ENCODE measurements at places on chromosomes 1 and 21.

- no peak for DNase-seq
These were observed 7.9 kb downstream of the CSTB start for GRCh38 chr21:43767984-43768867.

DNA sequence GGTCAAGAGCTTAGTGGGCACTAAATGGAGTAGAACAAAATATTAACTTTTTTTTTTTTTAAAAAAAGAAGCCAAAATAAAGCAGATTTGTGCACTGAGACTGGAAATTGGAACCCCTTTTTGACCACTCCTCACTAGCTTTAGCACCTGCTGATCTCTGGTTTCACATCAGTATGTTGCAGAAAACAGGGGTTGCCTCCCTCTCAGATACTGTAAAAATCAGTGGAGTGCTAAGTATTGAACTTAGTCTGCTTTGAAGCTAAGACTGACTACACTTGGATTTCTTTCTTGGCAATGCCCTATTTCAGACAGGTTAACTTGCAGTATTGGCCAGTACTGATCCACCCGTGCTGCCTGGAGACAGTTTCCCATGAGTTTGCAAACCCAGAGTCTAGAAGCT lies 2.7 kb upstream of the KIAA0040 start:
- DNase-seq, result no peak

GRCh38 chr1:59333626-59334277 lies 36.9 kb downstream of the FGGY start:
- peak; percentile 61 for DNase-seq

GRCh38 chr1:239587066-239587465 lies 200.7 kb downstream of the CHRM3 start:
- peak; percentile 28 for DNase-seq

- DNase-seq, result no peak
These were observed 86.8 kb downstream of the DYRK1A start for GRCh38 chr21:37453350-37453749.

GRCh38 chr1:41025979-41026819 lies 4.7 kb upstream of the SLFNL1 start:
- no peak for DNase-seq

GRCh38 chr1:167227934-167228378 lies 7.3 kb downstream of the POU2F1 start:
- no peak for DNase-seq

- no peak for DNase-seq
These were observed 250.6 kb downstream of the FMN2 start for GRCh38 chr1:240342251-240342625.

DNA sequence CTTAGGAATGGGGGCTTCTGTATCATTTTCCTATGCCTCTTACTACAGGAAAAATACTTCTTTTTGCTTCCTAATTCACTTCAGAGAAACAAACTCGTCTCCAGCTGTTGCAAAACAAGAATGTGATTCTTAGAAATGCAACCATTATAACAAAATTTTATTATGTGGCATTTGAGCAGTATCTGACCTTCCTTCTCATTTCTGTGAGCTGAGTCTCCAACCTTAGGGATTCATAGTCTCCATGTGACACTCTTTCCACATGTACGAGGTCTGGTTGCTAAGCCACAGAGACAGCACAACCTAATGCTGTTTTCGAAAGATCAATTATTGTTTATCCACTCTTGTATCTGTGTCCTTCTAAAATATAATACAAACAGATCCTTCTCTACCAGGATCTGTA lies 75.3 kb upstream of the RGS4 start:
- no peak for DNase-seq

DNA sequence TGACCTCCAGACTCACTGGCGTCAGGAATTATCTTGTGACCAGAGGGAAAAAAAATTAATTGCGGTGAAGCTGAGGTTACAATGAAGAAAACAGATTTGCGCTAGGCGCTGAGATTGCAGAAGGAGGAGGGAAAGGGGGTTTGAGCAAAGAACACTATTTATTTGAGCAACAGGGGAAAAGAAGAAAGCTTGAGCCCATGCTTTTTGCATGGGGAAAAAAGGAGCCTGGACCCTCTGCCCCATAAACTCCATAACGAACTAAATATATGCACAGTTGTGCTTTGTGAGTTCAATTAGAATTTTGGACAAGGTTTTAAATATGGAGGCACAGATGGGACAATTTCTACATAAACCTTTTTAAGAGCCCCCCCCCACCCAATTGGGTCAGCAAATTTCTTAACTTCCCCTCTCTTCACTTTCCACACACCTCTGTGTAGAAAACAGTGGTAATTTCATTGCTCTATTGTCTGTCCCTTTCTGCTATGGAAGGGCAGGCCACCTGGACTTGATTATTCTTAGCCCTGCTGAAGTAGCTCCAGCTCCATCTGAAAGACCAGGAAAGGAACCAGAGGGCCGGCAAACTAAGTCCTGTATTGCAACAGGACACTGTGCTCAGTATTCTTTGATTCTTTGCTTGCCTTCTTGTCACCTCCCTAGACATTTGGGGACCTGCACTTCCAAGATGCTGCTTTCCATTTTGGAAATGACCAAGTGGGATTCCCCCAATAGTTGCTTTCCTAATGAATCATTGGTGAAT lies 862 bp upstream of the ID3 start:
- no peak for DNase-seq

DNA sequence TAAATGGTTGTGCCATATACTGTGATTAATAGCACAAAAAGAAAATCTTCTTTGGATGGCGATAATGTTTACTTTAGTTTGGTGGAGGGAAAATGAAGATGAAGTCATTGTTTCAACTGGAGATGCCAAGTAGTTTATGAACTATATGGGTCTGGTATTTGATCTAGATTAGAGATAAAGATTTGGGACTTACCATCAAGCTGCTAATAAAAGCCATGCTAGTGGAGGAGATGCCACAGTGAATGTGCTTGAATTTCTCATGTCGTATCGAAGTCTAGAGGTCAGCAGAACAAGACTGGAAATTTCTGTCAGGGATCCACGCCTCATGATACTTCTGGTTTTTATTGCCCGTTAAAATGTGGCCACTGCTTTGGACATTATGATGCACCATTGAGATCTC lies 742.0 kb downstream of the NCAM2 start:
- no peak for DNase-seq

DNA sequence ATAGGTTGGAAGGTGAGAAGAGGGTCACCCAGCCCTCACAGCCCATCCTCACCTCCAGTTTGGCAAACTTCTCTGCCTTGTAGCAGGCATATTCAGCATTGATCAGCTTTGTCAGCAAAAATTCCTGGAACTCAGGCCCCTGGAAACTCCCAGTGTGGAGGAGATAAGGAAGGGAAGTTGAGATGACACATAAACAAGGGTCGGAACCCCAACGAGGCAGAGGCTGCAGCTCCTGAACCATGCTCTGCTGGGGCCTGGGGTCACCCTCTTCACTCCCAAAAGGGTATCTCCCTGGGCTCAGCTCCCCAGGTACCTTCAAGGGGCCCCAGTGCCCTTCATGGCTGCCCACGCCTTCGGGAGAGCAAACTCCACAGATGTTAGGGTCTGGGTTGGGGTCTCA lies 60.4 kb downstream of the RAP1GAP start:
- DNase-seq, result no peak

GRCh38 chr1:57124170-57124569 lies 158.4 kb upstream of the C8B start:
- no peak for DNase-seq

GRCh38 chr1:28591708-28592320 lies at the start of gene RAB42:
Gene RAB42, plus strand, starts transcription at chr1:28592265. Its CDS starts 247 bp downstream, at chr1:28592512.
- no peak for DNase-seq

GRCh38 chr1:113931451-113931851 lies 2.3 kb downstream of the HIPK1 start:
- DNase-seq, result peak; percentile 70

- no peak for DNase-seq
These were observed 60.2 kb downstream of the FASLG start for GRCh38 chr1:172719066-172719627.

GRCh38 chr1:201551877-201552731 lies 13.2 kb downstream of the NAV1 start:
- DNase-seq, result no peak

- no peak for DNase-seq
These were observed 49.4 kb downstream of the C1orf198 start for GRCh38 chr1:230818901-230819300.

DNA sequence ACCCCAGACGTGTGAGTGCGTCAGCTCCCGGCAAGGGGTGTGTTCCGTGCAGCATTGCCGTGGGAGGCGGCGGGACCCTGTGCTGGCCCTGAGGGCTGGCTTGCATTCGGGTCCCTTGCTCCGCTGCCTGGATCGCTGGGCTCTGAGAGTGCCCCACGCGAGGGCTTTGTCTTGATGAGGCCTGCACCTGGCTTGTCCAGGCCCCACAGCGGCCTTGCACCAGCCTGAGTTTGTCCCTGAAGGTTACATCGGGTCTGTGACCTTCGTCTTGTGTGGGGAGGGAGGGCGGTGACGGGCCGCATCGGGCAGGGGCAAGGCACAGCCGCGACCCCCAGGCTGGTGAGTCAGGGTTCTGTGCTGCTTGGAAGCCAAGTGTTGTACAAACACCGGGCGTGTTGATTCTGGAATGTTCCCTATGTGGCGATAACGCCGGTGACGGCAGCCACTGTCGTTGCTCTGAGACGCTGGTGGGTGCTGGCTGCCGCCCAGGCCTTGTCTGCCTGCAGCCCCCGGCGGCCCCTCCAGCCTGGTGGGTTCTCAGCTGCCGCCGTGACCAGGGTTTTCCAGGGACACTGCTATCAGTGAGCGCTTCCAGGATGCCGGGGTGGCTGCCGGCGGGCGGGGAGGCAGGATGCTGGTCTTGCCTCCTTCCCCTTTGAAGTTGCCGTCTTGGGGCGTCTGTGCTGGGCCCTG lies 42.9 kb downstream of the SLX9 start:
- DNase-seq, result no peak

- DNase-seq, result no peak
These were observed 4.8 kb upstream of the SIM2 start for GRCh38 chr21:36694031-36694515.

- no peak for DNase-seq
These were observed 477.1 kb downstream of the LMO4 start for GRCh38 chr1:87805666-87806378.

- no peak for DNase-seq
These were observed 1065.8 kb upstream of the B3GALT2 start for GRCh38 chr1:194252199-194252598.

GRCh38 chr1:233805786-233806185 lies 98.7 kb upstream of the SLC35F3 start:
- no peak for DNase-seq

- no peak for DNase-seq
These were observed at the start of gene NPPB for GRCh38 chr1:11858613-11858967. Gene NPPB, minus strand, starts transcription at chr1:11858945. Its CDS starts 112 bp downstream, at chr1:11858833.

DNA sequence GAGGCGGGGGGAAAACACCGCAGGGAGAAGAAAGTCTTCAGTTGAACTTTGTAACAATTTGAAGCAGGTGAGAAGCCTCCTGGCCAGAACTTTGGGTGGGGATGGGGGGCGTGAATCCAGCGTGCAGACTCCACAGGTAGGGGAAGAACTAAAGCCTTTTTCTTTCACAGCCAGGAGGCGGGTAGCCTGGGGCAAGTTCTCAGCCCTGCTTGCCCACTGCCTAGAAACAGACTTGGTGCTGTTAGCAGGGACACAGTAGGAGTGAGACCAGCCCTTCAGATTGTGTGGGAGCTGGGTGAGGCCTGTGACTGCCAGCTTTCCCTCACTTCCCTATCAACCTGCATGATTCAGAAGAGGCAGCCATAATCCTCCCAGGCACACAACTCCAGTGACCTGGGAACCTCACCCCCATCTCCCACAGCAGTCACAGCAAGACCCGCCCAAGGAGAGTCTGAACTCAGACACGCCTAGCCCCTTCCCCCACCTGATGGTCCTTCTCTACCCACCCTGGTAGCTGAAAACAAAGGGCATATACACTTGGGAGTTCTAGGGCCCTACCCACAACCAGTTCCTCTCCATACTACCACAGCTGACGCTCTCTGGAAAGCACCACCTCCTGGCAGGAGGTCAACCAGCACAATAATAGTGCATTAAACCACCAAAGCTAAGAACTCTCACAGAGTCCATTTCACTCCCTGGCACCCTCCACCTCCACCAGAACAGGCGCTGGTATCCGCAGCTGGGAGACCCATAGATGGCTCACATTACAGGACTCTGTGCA lies 83.5 kb upstream of the CDC42BPA start:
- no peak for DNase-seq

GRCh38 chr1:42979036-42979430 lies 20.4 kb upstream of the SLC2A1 start:
- DNase-seq, result no peak

- peak; percentile 18 for DNase-seq
These were observed 165.3 kb upstream of the C1orf105 start for GRCh38 chr1:172255223-172255560.

- DNase-seq, result no peak
These were observed 30.8 kb downstream of the KCNA3 start for GRCh38 chr1:110643879-110644472.

DNA sequence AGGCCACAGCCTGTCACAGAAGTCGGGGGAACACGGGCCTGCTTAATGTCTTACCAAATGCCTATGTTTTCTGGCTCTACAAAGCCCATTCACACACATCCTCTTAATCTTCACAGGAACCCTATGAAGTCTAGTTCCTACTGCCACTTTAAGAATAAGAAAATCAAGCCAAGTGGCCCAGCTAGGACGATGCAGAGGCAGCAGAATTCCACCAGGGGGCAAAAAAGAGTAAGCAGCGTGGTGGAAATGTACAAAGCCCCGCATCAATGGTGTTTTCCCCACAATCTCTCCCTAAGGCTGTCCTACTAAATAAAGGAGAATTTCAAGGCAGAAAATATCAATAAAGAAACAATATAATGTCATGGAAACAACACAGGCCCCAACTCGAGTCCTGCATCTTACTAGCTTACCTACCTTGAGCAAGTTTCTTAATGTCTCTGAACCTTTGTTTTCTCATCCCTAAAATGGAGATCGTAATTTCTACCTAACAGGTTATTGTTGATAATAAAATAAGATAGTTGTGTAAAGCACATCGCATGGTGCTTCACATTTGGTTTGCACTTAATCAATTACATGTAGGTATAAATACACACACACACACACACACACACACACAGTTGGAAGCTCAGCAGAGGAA lies 21.4 kb downstream of the SEC16B start:
- peak; percentile 49 for DNase-seq

DNA sequence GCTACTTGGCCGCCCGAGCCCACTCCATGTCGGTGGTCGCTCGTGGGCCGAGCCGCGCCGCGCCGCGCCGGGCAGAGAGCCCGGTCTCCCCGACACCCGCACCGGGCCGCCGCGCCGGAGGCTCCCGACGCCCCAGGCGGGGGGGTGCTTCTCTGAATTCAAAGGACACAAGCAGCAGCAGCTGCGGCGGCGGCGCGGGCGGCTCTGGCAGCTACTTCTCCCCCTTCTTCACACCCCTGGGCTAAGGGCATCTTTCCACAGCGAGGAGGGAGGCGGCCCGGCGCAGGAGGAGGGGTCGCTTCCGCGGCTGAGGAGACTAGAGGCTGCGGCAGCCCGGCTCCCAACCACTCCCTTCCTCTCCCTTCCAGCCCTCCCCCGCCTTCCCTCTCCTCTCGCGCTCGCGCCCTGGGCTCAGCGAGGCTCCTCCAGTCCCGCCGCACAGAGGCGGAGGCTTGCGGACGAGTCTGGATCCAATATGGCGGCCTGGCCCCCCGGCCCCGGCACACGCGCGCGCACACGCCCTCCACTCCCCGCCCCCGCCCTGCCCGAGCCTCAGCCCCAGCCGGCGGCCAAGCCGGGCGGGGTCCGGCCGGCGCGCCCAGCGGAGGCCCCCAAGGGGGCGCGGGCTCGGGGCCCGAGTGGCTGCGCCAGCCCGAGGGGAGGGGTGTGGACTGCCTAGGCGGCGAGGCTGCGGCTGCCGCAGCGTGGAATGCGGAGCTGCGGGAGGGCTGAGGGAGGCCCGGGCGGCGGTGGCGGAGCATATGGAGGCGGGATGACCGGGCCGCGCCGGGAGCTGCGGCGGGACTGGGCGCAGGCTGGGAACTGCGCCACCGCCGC lies at the start of gene CDC42BPA:
Gene CDC42BPA, minus strand, starts transcription at position 477 of the 837 bp plus-strand sequence. CDS start 1,310 bp downstream, outside the sequence.
- DNase-seq, result peak; percentile 54

GRCh38 chr1:8343044-8343443 lies 25.1 kb downstream of the SLC45A1 start:
- no peak for DNase-seq
